Urothelium cell line (cell line): ENCODE measurements at places on chromosomes 2 and 18.
A peak's percentile ranks its signal among the peaks of the same experiment; 100 is the strongest.

- DNase-seq: no peak
Observed at GRCh38 chr2:33091541-33092123, 144.9 kb downstream of the LTBP1 start.

- no peak for DNase-seq
Observed at GRCh38 chr2:199309973-199310372, 147.8 kb downstream of the SATB2 start.

DNA sequence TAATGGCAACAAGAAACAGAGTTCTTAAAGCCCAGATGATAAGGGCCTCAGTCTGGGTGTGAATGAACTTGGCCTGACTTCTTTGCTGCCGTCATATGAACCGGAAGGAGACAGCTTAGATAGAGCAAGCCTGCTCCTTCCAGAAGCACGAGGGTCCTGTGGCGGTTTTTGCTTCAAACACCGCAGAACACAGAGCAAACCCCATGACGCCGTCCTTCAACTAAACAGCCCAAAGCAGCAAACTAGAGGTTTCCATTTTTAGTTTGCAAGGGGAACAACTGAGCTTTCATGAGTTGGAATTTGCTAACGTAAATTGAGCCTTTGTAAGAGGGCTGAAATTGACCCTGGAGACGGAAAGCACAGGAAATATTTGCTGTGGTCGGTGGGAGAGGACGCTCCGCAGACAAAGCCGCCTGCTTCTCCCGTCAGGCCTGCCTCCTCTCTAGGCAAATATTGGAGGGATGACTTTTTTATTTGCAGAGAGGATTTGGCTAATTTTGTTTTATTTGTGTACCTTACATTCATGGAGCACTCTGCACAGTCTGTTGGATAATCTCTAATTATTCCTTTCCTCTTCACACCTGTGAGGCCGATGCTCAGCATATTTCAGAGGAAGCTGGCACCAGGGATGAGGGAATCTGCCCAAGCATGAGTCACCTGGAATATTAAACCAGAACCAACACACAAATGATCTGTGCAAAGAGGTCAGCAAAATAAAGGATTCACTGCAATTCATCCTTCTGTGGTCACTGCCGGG lies 134.0 kb upstream of the NCK2 start:
- DNase-seq: peak; percentile 42

- DNase-seq: no peak
Observed at GRCh38 chr2:156466739-156467405, 30.7 kb downstream of the GPD2 start.

GRCh38 chr2:135997380-135997779 lies 12.0 kb upstream of the DARS1 start:
- no peak for DNase-seq

DNA sequence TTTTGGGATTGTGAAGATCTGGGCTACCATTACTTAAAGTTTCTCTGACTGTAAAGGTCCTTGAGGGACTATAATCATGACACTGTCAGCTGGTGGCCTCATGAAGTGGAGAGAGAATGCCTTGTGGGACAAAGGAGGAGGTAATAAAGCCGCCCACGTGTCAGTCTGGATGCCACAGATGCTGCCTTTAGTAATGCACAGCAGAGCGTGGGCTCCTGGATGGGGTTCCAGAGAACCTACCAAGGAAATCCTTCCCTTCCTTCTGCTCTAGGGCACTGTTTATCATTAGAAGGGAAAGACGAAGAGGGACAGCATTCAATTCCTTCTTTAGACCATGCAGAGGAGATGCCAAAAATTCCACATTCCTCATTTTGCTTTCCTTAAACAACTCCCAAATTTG lies 63.5 kb downstream of the COL5A2 start:
- no peak for DNase-seq
